NCI-H2227 treated with DMSO at 0.1 percent for 48 hours (cell line): ENCODE measurements at places on chromosomes 13 and 19.
A peak's percentile ranks its signal among the peaks of the same experiment; 100 is the strongest.

- DNase-seq, result no peak
These were observed 380.7 kb downstream of the SLITRK5 start for GRCh38 chr13:88051746-88052482.

- DNase-seq, result no peak
These were observed 12.4 kb upstream of the TPP2 start for GRCh38 chr13:102584434-102584833.

DNA sequence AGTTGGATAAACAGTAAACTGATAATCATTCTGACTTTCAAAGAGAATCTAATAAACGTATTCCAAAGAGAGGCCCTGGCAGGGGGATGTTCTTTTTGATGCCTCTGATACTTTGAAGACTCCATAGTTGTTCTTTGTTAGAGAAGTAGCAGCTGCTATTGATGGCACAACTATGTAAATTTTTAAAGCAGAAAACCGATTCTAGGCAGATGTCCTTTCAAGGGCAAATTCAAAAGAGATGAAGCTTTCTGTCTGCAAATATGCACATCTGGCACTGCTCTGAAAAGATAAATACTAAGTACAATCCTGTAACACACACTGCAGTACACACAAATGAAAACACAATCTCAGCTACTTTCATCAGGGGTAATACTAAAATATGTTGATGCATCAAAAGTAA, 250.1 kb downstream of the VWA8 start:
- DNase-seq, result no peak

DNA sequence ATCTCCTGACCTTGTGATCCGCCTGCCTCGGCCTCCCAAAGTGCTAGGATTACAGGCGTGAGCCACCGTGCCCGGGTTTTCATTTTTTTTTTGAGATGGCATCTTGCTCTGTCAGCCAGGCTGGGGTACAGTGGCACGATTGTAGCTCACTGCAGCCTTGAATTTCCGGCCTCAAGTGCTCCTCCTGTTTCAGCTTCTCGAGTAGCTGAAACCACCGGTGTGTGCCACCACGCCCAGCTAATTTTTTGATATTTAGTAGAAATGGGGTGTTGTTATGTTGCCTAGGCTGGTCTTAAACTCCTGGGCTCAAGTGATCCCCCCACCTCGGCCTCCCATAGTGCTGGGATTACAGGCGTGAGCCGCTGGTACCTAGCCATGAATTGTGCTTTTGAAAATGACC, 5.9 kb downstream of the ADAT3 start:
- no peak for DNase-seq

GRCh38 chr13:66958611-66959010, 271.5 kb downstream of the PCDH9 start:
- no peak for DNase-seq

DNA sequence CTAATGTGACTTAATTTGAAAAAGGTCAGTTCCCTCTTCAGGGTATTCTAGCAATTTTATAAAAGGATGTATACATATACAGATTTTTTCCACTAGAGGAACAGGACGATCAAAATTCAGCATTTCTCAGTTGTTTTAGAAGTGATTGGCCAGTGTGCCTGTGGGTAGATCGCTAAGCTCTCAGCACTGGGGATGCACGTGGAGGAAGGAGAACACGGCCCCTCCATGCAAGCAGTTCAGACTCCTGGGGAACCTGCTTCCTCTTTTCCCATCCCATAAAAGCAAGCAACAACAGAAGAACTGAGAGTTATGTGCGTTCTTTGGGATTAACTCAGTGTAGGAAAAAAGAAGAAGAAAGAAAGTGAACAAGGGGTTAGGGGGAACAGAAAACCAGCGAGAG, 328.8 kb downstream of the FOXO1 start:
- DNase-seq, result no peak

DNA sequence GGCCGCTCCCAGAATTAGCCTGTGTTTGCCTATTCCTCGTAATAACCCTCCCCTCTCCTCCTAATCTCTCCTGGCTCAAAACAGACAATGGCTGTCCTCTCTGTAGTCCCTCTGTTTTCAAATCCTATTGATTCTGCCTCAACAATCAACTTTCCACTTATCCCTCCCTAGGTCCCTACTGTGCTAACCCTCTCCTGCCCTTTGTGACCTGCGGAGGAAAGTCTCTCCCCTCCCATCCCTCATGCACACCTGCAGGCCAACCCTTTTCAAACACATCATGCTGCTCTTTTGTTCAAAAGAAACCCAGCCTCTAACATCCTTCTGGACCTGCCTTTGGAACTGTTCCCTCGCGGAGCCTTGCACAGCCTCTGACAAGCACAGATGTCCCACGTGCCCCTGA, 37.3 kb downstream of the CILP2 start:
- no peak for DNase-seq

DNA sequence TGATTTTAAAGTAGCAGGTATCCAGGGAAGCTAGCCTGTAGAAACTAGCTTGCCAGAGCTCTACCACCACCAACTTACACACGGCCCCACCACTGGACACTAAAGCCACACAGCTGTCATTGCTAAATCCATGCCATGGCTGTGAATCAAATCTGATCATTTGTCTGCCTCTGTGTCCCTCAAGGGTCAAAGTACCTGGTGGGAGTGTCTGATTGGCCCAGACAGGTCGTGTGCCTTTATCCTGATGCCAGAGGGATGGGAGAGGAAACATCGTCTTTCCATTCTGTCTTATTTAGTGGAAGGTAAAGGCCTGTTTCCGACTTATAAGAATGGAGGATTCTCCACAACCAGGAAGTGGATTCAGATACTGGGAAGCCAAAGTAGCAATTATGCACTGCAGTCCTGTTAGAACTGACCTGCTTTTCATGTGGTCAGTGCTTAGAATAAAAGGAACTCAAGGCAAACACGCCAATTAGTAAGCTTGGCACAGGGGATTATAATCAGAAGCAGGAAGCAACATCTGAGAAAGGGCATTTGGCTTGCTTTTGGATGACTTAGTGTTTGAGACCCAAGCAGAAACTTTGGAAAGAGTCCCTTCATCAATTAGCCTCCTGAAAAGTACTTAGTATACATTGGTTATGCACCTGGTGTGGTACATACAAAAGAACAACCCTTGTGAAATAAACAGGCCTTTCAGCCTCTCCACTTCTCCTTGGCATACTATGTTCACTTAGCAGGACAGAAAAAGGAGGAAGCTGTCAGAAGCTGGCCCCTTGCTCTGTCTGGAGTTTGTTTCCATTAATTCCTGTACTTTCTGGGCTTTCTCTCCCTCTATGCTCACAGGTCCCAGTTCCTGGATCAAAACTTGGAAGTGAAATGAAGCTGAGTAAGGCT, 192.4 kb downstream of the NUFIP1 start:
- DNase-seq, result no peak

DNA sequence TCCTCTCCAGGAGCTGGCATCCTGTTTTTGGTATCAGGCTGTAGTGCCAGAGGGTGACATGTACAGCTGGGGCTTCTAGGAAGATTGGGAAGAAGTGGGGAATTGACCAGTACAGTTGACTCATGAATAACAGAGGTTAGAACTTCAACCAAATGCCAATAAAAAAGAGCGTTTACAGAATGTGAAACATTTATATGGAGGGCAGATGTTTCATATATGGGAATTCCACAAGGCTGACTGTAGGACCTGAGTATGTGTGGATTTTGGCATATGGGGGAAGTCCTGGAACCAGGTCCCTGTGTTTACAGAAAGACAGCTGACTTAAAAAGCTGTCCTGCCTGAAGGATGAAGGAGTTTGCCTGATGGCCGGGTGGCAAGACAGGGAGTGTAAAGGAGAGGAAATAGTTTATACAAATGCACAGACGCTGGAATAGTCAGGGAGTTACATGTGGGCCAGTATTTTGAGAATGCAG, 5.2 kb downstream of the CHAMP1 start:
- no peak for DNase-seq

DNA sequence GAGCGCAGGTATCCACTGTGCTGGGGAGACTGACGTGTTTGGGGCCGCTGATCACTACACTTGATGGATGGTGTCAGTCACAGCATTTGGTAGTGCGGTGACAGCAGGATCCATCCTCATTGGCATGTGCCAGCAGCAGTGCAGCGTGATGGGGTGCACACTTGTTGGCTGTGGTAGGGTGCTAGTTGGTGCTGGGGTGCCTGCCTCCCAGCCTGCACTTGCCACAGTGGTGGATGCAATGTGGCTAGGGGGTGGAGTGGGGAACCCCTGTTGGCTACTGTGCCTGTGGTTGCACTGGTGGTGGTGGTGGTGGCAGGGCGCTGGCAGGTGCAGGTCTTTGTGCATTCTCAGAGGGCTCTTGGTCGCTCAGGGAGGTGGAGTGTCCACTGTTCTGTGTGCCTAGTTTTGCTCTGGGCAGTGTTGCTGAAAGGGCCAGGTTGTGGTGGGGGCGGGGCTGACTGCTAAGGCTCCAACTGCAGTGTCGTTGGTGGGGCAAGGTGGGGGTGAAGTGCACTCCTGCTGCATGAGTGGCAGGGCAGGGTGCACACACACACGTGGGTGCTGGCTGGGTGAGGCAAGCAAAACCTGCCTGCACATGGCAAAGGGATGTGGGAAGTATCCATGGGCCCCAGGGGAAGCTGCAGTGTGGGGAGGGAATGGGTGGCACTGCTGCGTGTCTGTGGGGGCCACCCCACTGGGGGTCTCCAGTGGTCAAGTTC, 84.8 kb downstream of the ZMYM2 start:
- no peak for DNase-seq

- no peak for DNase-seq
These were observed 21.9 kb downstream of the LCP1 start for GRCh38 chr13:46160065-46160464.

DNA sequence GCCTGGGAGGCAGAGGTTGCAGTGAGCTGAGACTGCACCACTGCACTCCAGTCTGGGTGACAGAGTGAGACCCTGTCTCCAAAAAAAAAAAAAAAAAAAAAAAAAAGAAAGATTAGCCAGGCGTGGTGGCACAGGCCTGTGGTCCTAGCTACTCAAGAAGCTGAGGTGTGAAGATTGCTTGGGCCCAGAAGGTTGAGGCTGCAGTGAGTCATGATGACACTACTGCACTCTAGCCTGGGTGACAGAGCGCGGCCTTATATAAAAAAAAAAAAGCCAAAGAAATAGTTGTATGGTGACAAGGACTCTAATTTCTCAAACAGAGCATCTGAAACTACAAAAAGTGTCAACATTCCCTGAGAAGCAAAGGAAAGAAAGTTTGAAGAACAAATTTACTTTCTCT, 3.4 kb downstream of the PBX4 start:
- DNase-seq, result no peak

GRCh38 chr13:52651897-52652195, 790 bp upstream of the SUGT1 start:
- DNase-seq, result no peak

GRCh38 chr19:3132971-3133792, 2.7 kb upstream of the GNA15 start:
- no peak for DNase-seq

- DNase-seq, result no peak
These were observed 40.5 kb upstream of the ITM2B start for GRCh38 chr13:48192411-48192935.

DNA sequence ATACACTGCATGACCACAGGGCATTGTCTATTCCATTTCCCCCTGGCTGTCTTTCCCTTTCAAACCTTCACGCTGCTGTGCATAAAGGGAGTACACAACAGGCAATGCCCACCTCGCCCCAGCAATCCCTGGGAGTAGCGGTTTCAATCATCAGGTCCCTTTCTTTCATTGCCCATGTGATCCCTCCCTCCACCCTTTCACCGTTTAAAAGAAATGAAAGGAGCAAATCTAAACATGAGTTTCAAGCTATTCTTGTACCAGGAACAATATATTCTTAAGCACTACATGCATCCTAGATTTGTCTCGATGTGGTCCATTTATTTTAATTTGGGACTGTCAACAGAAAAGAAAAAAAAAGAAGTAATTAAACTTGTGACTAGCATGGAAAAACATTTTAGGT, 123.4 kb upstream of the ARGLU1 start:
- no peak for DNase-seq

GRCh38 chr19:46297700-46298478, 1.0 kb downstream of the HIF3A start:
- no peak for DNase-seq

- DNase-seq, result no peak
These were observed 203.5 kb downstream of the ENOX1 start for GRCh38 chr13:43583321-43583720.

DNA sequence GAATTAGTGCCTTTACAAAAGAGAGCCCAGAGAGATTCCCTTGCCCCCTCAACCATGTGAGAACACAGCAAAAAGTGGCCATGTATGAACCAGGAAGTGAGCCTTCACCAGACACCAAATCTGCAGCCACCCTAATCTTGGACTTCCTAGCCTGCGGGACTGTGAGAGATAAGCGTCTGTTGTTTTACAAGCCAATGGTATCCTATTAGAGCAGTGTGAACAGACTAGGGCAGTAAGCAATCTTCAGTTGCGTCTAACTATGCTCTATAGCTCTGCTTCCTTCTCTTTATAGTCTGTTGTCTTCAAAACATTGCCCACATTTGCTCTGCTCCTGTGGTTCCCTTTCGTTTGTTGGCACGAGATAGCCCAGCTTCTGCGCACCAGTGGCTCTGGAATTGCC, 109.5 kb upstream of the FNDC3A start:
- DNase-seq, result no peak

DNA sequence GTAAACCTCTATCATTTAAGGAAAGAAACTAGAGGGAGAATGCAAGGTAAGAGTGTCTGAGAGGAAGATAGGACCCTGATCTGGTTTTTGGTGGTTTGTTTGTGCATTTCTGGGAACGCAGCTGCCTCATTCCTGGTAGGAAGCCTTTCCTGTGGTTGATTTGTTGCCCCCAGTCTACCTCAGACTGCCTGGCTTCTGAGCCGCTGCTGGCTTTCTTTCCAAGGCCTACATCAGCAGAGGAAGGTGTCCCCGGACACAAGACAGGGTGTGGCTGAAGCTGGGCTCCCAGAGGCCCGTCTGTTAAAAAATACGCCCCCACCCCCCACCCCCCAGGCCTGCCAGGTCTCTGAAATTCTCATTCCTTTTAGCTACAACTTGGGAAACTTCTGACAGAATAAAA, 42.6 kb downstream of the C13orf42 start:
- DNase-seq, result no peak

GRCh38 chr13:110683203-110683883, 22.6 kb downstream of the CARS2 start:
- no peak for DNase-seq

GRCh38 chr13:33112766-33113165, 96.5 kb downstream of the KL start:
- no peak for DNase-seq

DNA sequence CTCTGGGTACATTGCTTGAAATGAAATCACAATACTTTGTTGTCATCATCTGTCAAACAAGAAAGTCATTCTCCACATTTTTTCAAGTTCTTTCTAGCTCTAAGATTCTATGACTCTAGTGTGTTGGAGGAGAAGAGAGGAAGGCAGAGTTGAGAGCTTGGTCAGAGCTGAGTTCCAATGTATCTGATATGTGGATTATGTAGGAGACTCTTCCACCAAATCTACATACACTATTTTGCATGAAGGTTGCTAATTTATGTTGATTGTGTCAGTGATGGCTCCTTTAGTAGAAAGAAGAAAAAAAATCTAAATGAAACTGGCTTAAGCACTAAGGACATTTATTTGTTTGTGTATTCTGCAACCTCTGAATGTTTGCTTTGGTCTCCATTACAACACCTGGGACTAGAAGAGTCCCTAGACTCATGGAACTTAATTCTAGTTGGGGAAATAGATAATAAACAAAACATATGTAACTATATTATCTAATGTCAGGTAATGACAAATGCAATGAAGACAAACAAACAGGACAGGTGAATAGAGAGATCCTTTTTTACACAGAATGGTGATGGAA, 691.9 kb downstream of the UQCRFS1 start:
- no peak for DNase-seq

GRCh38 chr13:102845289-102845629, 573 bp upstream of the ERCC5 start:
- DNase-seq, result no peak

GRCh38 chr19:47507924-47508553, 6.8 kb downstream of the NAPA start:
- peak; percentile 37 for DNase-seq
